A375 (cell line): ENCODE measurements at places on chromosomes 6 and 20. TPM values are rescaled to one million over a fixed set of nuclear protein-coding genes. Genes with fewer than 3 reads are reported as not detected.

NMBR gene
- total RNA-seq: not detected in 2 replicates

SIGLEC1 gene
- not detected in 2 replicates for total RNA-seq

C6orf141 gene
- 35.9 and 37.0 TPM in 2 replicates for total RNA-seq

ARMH2 gene
- not detected in 2 replicates for total RNA-seq

SLC17A2 gene
- not detected in 2 replicates for total RNA-seq

IL17F gene
- not detected in 2 replicates for total RNA-seq
